Pulmonary artery endothelial cell (primary cell): ENCODE measurements at places on chromosomes 5 and 9.

- no peak for DNase-seq
These were observed 1.3 kb downstream of the NAA35 start for GRCh38 chr9:85941966-85942912.

DNA sequence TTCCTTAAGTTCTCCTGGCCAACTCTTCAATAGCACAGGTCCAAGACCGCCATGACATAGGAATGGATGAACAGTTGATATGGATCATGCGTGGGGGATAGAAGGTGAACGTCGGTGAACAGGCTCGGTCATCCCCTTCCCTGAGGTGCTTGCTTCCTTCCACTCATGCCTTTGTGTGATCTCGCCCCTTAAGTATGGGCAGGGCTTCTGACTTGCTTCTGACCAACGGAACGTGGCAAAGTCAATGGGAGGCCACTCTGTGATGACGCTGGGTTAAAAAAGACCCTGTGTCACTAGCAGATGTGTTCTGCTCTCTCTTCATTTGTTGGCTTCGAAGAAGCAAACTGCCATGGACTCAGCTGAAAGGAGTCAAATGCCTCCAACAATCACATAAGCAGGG is 240.5 kb upstream of the TUT7 start:
- DNase-seq: no peak

- no peak for DNase-seq
These were observed 30.4 kb upstream of the B4GALT1 start for GRCh38 chr9:33197279-33198152.

GRCh38 chr9:33222031-33222430 is 17.9 kb upstream of the SPINK4 start:
- no peak for DNase-seq
